ENCODE measurements at places on chromosomes 7 and 10. TPM values are rescaled to one million over a fixed set of nuclear protein-coding genes. Genes with fewer than 3 reads are reported as not detected.
A peak's percentile ranks its signal among the peaks of the same experiment; 100 is the strongest.

The ARHGEF35 gene
- total RNA-seq = 2.0 TPM

The NAT16 gene
- 0.61 TPM for total RNA-seq

The OR13A1 gene
- 0.20 TPM for total RNA-seq

The NPSR1 gene
- 0.59 TPM for total RNA-seq

The CDC14C gene
- total RNA-seq = not detected

The LLCFC1 gene
- total RNA-seq = not detected

GRCh38 chr10:52525761-52526160, 211.7 kb downstream of the DKK1 start:
- DNase-seq = no peak

DNA sequence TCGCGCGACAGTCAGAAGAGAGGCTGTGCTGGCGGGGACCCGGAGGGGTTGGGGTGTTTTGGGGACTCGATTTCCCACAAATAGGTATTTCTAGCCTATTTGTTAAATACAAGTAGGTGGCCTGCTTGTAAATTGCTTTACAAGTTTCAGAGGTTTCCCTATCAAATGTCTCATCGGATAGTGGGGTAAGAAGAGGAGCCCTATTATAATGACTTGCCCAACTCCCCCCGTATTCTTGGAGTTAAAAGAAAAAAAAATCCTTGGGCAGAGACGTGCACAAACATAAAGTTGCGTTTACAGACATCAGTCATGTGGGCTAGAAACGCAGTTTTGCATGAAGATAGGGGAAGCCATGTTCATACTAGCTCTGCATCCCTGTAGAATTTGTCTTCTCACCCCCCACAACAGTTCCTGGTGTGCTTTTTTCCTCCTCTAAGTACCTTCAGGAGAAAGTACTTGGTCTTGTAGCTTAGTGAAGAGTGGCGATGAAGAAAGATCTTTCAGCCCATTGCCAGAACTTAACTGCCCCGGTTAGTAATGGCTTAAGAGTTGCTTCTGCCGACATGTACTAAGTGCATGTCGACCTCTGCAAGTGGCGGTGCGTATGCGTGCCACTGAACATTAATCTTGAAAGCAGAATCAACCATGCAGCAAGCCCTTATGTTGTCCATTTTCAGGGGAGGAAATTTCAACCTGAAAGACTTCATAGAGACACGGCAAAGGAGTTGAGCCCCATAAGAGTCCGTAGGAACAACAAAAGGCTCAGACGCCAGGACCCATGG, 832 bp upstream of the TIAL1 start:
- DNase-seq = no peak

DNA sequence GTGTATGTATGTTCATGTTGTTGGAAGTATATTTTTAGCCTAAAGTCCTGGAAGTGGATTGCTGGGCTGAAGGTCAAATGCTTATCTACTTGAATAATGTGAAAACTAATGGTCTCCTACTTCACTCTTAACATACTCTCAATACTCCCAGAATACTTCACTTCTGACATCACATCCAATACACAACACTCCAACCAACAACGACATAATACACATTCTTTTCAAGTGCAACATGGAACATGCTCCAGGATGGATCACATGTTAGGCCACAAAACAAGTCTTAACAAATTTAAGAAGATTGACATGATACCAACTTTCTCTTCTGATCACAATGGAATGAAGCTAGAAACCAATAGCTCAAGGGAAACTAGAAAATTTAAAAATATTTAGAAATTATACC, 126.9 kb upstream of the ADCY1 start:
- no peak for DNase-seq

DNA sequence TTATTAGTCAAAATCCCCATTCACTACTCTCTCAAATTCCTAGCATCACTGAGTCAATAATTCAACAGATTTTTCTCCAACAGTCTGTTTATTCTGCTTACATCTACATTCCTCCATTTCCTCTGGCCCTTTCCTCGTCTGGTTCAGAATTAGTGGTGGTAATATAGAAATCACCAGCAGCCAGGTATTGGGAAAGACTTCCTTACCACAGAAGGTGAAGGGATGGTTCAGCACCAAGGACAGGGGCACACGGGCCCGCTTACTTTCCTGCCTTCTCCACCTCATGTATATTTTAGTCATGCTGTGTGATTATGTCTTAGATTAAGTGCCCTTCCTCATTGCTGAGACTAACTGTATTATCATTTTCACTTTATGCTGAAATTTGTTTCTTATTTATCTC, 70.4 kb upstream of the APBB1IP start:
- no peak for DNase-seq

GRCh38 chr10:76082956-76083355, 651.5 kb downstream of the LRMDA start:
- no peak for DNase-seq

DNA sequence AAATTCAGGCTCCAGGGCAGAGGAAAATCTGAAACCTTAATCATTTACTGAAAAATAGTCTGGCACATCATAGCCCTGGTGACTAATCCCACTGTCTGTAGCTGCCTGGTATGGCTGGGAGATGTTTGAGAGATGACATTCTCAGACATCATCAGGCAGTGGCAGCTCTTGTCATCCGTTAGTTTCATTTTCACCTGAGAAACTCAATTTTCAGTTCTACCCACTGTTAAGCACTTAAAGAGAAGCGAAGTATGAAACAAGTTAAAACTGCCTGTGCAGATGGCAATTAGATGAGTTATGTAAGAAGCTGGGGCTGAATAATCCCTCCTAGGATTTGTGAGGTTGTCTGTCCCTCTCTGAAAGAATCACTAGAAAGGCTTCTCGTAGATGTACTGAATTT, 150.2 kb downstream of the NSUN6 start:
- no peak for DNase-seq

DNA sequence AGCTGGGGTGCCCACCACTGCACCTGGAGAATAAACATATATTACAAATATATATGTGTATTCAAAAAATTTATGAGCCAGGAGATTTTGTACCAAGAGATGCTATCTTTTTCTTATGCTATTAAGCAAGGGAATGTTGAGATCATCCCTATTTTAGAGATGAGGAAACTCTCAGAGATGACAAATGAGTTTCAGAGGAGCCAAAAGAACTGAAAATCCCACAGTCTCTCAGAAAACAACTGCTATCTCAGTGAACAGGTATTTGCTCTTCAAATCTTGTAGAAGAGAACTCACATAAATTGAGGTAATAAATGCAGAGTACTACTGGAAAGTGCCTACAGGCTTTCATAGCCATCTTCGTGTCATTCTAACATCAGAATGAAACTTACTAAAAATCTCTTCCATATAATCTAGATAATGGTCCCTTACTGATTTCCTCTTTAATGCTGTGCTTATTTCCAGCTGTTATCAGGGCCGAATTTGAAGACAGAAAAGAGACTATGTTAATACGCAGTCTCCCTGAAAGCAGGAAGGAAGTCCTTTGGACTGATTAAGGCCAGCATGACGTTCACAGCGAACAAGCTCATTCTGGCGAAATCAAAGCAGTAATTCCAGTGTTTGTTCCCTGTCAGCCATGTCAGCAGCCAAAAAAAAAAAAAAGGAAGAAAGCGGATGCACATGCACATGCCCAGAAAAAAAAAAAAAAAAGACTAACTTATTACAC, 29.4 kb upstream of the ANAPC16 start:
- no peak for DNase-seq

- no peak for DNase-seq
Observed at GRCh38 chr7:44218418-44219201, 17.8 kb downstream of the YKT6 start.

- DNase-seq = no peak
Observed at GRCh38 chr10:30878920-30879319, 152.7 kb downstream of the ZNF438 start.

DNA sequence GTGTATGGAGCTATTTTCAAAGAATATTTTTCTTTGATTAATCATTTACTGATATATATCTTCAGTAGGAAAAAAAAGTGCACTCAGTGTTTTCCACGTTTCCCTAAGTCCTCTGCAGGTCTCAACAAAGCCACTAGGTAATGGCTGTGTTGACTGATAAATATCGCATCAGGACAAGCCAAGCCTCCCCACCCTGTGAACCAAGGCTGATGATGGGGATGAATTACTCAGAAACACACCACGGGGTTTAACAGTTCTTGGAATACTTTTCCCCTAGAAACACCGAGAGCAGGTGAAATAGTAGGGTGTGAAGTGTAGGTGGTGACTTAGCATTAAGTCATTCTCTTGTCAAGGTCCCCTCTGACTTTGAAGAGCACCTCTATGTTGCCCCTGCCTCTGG, 423.5 kb upstream of the IGFBP3 start:
- DNase-seq = no peak

DNA sequence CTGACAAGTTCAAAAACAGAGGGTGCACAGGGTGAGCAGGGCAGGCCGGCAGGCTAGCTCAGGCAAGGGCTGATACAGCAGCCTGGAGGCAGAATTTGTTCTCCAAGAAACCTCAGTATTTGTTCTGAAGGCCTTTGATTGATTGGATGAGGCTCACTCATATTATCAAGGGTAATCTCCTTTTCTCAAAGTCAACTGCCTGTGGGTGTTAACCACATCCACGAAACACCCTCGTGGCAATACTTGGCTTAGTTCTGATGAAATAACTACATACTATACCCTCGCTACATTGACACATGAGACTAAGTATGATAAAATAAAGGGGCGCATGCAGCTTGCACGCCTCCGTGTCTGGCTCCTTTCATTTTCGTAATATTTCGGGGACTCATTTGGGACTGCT, 4.4 kb upstream of the PPP2R2D start:
- DNase-seq = no peak

GRCh38 chr10:34908481-34908880, 93.4 kb upstream of the PARD3 start:
- DNase-seq = no peak

GRCh38 chr7:43905209-43905946, 1.0 kb downstream of the URGCP start:
- DNase-seq = no peak

DNA sequence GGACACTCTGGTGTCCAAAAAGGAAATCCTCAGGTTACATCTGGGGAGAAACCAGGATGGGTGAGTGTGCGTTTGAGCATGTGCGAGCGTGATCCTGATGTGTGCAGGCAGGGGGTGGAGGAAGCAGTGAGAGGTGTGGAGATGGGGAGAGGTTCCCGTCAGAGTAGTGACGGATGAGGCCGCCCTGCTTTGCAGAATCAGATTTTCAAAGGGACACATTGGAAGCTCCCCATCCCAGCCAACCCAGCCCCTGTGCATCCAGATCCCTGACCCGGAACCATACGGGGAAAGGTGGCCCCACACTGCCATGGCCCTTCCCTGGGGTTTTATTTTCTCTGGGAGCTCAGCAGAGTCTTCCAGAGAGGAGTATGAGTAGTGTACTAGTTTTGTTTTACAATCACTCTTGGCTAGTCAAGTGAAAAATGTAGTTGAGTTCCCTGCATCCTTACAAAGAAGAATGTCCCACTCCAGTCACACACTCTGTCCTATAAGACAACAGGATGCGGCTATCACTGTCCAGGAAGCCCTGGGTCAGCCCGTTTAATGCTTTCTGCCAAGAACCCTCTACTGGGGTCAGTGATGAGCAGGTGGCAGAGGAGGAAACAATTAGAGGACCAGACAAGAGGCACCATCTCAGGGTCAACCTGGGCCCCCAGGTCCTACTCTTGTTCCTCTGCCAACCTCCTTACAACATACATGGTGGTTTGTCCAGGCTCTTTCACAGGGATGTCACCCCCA, 46.8 kb upstream of the PDLIM1 start:
- DNase-seq = no peak

GRCh38 chr7:116588641-116589594, 64.1 kb downstream of the CAV1 start:
- peak; percentile 84 for DNase-seq

GRCh38 chr7:7565018-7565680, 1.5 kb upstream of the MIOS start:
- DNase-seq = no peak

DNA sequence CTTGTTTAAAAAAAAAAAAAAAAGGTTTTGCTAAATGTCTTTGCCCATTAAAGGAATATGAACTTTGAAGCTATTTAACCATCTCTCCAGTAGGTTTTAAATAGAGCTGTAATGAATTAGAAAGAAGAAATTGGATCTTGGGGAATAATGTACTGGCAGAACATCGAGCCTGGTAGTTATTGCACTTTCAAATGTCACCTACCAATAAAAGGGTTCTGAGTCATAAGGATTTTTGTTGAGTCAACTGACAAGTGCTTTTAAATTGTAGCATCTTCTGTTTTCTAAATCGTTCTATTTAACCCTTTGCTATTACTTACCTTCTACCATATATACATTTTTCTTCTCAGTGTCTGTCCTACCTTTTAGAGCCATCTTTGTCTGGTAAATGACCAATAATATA, 10.7 kb downstream of the CUTC start:
- DNase-seq = peak; percentile 16

- no peak for DNase-seq
Observed at GRCh38 chr7:152956006-152956405, 196.5 kb downstream of the ACTR3B start.
